Effector CD4-positive, alpha-beta T cell (primary cell): ENCODE measurements at places on chromosomes 7 and 10.

DNA sequence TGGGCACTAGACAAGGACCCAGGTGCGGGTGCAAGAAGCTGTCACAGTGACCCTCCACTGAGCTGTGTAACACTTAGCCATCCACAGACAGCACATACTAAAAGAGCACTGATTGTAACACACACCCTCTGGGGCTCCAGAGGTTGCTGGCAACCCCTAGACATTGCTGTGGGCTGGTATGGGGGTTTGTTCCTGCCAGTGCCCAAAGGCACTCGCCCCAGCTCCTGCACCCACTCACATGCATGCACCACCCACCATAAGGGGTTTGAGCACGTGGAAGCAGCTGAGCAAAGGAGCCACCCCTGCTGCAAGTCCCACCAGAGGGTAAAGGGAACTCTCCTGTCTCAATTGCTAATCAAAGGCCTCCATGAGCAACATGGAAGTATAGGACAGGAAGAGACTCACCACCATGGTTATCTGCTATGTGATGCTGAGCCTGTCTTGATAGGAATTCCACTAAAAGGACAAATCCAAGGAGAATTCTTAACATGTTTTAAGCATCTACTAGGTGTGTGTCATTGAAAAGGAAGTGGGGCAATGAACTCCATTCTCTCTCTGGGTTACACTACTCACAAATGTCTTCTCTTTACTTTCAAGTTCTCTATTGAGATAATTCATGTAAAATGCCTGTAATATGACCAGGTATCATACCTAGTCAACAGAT, 103.1 kb downstream of the GFRA1 start:
- no peak for DNase-seq

DNA sequence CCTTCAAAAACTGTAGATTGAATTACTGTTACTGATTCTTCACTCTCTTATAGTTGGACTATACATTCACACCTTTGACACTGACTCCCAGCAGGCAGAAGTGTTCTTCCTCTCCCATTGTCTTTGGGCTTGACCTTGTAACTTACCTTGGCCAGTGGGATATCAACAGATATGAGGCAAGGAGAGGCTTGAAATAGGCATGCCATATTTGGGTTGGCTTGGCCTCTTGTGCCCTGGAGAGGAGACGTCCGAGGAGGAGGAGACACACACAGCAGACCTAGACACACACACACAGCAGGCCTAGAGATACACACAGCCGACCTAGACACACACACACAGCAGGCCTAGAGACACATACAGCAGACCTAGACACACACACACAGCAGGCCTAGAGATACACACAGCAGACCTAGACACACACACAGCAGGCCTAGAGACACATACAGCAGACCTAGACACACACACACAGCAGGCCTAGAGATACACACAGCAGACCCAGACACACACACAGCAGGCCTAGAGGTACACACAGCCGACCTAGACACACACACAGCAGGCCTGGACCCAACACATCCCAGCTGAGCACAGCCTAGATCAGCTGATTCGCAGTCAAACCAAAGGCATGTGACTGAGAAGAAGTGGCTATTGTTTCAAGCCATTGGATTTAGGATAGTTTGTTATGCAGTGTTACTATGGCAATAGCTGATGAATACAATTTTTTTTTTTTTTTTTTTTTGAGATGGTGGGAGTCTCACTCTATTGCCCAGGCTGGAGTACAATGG, 12.5 kb upstream of the GNA12 start:
- no peak for DNase-seq

- DNase-seq = no peak
Observed at GRCh38 chr7:2151801-2152612, 80.7 kb downstream of the MAD1L1 start.

GRCh38 chr7:11434366-11434765, 397.6 kb downstream of the THSD7A start:
- DNase-seq = no peak

- peak; percentile 22 for DNase-seq
Observed at GRCh38 chr7:131111081-131111576, 216.5 kb upstream of the MKLN1 start.

DNA sequence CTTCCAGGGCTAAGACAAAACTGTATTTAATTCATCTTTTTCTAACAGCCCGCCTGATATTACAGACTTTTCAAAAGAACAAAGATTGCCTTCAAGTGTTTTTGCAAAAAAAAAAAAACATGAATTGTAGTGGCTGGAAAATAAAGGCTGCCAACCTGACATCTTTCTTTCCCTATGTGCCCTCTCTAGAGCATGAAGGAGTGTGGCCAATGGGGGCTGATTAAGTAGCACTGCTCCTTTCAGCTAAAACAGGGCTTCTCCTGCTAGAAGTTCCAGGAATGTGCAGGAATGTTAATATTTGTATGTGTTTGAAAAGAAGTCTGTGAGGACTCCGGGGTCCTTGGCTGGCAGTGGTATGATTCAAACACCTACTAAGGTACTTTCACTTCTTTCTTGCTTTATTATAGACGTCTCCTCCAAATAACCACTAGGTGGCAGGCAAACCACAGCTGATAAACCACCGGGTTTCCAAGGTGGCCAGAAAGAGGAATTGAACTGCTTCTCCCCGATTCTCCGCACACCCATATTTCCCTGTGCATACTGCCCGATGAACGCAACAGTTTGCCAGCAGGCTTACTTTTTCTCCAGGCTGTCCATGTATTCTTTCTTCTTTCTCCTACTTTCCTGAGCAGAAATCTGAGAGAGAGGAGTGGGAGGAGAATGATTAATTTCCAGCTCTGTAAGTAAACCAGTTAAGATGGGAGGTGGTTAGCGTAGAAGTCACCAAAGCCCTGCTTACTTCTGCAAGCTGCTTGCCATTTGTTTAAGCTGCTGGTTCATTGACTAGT, 56.8 kb upstream of the DGKI start:
- DNase-seq = peak; percentile 50

- no peak for DNase-seq
Observed at GRCh38 chr7:5500056-5500776, 76.6 kb upstream of the TNRC18 start.

DNA sequence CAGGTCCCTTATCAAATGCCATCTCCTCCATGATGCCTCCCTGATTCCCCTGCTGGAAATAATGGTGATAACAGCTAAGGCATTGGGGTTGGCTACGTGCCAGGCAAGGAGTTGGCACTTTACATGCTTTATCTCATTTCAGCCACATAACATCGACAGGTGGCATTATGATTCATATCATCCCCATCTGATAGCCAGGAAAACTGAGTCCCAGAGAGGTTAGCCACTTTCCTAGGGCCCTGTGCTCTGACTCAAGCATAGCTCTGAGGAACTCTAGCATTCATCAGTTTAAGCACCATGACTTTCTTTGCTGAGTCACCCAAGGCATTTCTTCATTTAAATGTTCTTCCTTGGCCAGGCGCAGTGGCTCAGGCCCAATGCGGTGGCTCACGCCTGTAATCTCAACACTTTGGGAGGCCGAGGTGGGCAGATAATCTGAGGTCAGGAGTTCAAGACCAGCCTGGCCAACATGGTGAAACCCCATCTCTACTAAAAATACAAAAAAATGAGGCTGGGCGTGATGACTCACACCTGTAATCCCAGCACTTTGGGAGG, 6.6 kb downstream of the LEP start:
- no peak for DNase-seq
